ENCODE measurements at places on chromosomes 7 and 10. TPM values are rescaled to one million over a fixed set of nuclear protein-coding genes. Genes with fewer than 3 reads are reported as not detected.

GRCh38 chr7:112453505-112454171 lies 3.4 kb downstream of the IFRD1 start:
- DNase-seq, result no peak
- no peaks in the 10 kb centered on the region for H3K27me3 ChIP-seq
- no peak overlapping the region for H3K4me3 ChIP-seq
- no peak overlapping the region for H3K27ac ChIP-seq

GRCh38 chr10:89342206-89342958 lies 14.6 kb downstream of the IFIT3 start:
- no peak overlapping the region for H3K27ac ChIP-seq
- H3K4me1 ChIP-seq, result peaks cover 10% of the 10 kb centered on the region
- H3K27me3 ChIP-seq, result peaks cover 20% of the 10 kb centered on the region
- DNase-seq, result no peak
- H3K36me3 ChIP-seq, result peaks cover 53% of the 10 kb centered on the region

GRCh38 chr7:129832701-129833227 lies 120.0 kb downstream of the UBE2H start:
- H3K4me1 ChIP-seq, result peaks cover 12% of the 10 kb centered on the region
- peaks cover 26% of the 10 kb centered on the region for H3K36me3 ChIP-seq
- no peak overlapping the region for H3K4me3 ChIP-seq
- no peak overlapping the region for H3K27ac ChIP-seq

DNA sequence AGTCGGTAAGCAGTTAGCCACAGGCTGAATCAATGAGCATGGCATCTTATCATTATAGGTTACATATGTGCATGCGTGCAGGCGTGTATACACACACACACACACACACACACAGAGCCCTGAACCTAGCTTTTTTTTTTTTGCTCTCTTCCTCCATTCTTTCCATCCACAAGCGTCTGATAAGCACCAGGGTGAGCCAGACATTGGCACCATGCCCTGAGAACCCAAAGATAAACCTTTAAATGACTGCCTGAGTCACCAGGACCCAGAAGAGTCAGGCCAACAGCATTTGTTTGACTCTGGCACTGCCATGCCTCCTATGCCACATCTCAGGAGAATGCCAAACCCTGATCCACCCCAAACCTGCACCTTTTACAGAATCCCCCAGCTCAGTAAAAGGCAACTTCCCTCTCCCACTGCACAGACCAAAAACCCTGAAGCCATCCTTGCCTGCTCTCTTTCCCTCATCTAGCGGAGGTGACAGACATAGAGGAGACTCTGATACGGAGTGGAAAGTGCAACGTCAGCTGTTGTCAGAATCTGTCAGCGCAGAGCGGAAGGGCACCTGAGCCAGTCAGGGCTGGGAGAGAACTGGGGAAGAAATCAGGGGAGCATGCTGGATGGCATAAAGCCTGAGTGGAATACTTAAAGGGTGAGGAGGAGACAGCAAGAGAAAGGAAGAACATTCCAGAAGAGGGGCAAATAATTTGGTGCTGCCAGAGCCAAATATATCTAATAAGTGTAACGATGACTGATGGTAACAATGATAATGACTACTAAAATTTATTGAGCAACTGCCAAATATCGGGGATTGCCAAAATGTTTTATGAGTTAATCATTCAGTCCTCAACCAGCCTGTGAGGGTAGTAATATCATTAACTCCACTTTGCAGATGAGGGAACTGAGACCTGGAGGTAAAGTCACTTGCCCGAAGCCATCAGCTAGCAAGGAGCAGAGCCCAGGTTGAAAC lies 3.2 kb downstream of the PARP12 start:
- peak overlapping the region; percentile 82 for H3K27ac ChIP-seq
- H3K4me1 ChIP-seq, result peaks cover 69% of the 10 kb centered on the region
- peak overlapping the region; percentile 80 for H3K4me3 ChIP-seq
- no peaks in the 10 kb centered on the region for H3K27me3 ChIP-seq

Gene GDF10
- not detected for total RNA-seq

GRCh38 chr7:123057911-123058310 lies 62.4 kb upstream of the TAS2R16 start:
- H3K36me3 ChIP-seq, result no peaks in the 10 kb centered on the region
- no peaks in the 10 kb centered on the region for H3K4me1 ChIP-seq
- no peak overlapping the region for H3K4me3 ChIP-seq

DNA sequence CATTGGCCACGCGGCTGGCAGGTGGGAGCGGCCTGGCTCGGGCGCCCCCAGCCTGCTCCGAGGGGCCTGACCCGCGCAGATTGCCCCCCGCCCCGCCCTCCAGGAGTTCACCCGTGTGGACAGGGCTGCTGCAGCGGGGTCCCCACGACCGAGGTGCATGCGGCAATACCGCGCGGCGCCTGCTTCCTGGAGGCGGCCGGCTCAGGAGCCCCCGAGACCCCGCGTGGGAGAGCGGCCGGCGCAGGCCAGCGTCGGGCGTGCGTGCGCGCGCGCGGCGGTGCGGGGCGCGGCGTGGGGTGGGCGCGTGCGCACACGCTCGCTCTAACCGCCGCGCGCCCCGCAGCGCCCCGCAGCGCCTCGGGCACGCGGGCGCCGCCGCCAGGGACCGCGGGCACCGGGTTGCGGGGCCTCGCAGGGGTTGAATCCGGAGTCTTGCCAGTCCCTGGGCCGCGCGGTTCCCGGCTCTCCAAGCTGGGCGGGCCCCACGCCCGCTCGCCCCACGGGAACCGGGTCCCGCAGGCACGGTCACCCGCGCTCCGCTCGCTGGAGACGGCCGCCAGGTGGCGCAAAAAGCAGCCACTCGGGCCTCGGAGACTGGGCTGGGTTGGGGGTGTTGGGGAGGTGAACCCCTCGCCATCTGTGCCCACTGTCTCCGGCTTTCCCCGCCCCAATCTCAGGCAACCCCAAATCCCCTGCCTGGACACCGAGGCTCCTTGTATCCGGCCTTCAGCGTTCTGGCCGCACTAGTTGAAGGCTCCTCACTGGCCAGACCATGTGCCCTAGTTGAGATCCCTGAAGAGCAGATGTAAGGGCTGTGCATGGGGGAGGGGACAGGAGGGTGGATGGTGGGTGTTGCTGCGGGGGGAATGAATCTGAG lies 1.3 kb upstream of the ACHE start:
- H3K27me3 ChIP-seq, result peaks cover 52% of the 10 kb centered on the region
- peak; percentile 60 for DNase-seq
- peaks cover 18% of the 10 kb centered on the region for H3K4me1 ChIP-seq
- no peaks in the 10 kb centered on the region for H3K36me3 ChIP-seq

Gene MARCHF5
- total RNA-seq, result 28.5 TPM

DNA sequence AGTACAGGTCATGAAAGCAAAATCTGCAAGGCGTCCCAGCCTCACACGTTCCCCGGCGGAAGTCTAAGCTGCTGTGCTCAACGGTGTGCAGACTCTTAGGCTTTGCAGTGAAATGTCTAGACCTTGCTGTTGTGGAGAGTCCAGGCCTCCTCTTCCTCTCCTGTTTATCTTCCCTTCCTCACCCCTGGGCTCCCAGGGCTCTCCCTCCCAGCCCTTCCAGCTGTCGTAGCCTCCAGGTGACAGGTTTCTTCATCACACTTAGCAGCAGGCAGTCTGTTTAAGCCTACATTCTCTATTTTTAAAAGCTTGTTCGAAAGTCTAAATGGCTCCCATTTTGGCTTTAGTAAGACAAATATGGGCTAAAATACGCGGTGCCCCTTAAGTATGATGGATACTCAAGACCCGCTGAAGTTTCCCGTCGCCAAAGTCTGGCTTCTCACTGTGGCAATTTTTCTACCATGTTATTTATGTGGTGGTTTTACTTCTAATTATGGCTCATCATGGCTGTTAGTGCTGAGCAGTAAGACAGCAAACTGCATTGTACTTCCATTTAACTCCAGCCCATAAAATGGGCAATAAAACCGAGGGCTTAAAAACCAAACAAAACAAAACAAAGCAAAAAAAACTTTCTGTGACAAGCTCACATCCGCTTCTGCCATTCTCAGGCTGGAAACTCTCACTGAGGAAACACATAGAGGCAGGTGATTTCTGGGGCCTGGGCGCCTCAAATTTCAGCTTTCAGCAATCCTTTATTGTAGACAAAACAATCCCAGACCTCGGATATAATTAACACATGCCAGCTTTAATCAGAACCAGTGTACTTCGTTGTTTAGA lies 243.2 kb downstream of the SNX10 start:
- H3K4me1 ChIP-seq, result no peaks in the 10 kb centered on the region
- no peak overlapping the region for H3K4me3 ChIP-seq
- peaks cover 76% of the 10 kb centered on the region for H3K27me3 ChIP-seq
- no peak overlapping the region for H3K27ac ChIP-seq
- no peaks in the 10 kb centered on the region for H3K36me3 ChIP-seq

- peak overlapping the region; percentile 73 for H3K4me3 ChIP-seq
- peak; percentile 16 for DNase-seq
- H3K27me3 ChIP-seq, result peaks cover 56% of the 10 kb centered on the region
- H3K4me1 ChIP-seq, result peaks cover 11% of the 10 kb centered on the region
Measured at GRCh38 chr7:120856621-120857352, 1.2 kb downstream of the TSPAN12 start.

DNA sequence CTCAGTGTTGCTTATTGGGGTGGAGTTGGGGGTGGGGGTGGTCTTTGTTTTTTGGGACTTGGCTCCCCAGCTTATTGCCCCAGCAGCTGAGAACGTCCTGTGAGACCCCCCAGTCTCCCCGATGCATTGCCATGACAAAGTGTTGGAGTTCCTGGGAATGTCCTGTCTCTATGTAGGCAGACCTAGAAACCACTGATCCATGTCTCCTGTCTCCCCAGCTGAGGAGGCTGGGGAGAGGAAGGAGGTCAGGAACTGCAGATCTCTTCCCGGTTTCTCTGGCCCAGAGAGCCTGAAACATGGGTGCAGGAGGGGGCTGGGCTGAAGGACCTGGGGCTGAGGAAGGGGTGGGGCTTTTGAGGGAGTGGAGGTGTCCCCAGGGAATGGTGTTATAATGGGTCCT lies 80.2 kb upstream of the GTF2IRD1 start:
- H3K36me3 ChIP-seq, result no peaks in the 10 kb centered on the region
- no peak overlapping the region for H3K27ac ChIP-seq
- H3K4me1 ChIP-seq, result no peaks in the 10 kb centered on the region
- H3K4me3 ChIP-seq, result no peak overlapping the region

Gene PRF1
- 141 TPM for total RNA-seq

Gene COBL
- not detected for total RNA-seq

GRCh38 chr7:92397542-92397941 lies 49.7 kb upstream of the GATAD1 start:
- H3K27ac ChIP-seq, result no peak overlapping the region
- H3K27me3 ChIP-seq, result no peaks in the 10 kb centered on the region
- H3K4me1 ChIP-seq, result no peaks in the 10 kb centered on the region
- peaks cover 23% of the 10 kb centered on the region for H3K36me3 ChIP-seq

All from activated CD4-positive, alpha-beta memory T cell treated with anti-CD3 and anti-CD28 coated beads, Interleukin-2, amount 10 ng/mL, durations not matched to agents 7 days and 5 days (primary cell).